ENCODE measurements at places on chromosomes 5 and 9.

DNA sequence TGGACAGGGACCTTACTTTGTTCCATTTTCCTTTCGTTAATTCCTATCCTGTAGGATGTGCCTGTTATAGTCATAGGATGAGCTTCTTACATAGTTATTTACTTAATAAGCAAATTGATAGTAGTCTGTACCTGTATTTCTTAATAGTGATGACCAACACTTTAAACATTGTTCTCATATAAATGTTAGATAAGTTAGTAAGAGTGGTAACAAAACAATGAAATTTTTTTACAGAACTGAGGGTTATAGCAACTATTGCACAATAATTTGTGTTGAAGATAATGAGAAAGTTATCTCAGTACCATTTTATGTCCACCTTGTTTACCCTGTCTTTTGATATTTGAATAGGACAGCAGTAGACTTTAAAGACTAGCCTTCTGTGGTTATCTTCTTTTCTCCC is 162.9 kb upstream of the ELL2 start:
- no peak for DNase-seq

DNA sequence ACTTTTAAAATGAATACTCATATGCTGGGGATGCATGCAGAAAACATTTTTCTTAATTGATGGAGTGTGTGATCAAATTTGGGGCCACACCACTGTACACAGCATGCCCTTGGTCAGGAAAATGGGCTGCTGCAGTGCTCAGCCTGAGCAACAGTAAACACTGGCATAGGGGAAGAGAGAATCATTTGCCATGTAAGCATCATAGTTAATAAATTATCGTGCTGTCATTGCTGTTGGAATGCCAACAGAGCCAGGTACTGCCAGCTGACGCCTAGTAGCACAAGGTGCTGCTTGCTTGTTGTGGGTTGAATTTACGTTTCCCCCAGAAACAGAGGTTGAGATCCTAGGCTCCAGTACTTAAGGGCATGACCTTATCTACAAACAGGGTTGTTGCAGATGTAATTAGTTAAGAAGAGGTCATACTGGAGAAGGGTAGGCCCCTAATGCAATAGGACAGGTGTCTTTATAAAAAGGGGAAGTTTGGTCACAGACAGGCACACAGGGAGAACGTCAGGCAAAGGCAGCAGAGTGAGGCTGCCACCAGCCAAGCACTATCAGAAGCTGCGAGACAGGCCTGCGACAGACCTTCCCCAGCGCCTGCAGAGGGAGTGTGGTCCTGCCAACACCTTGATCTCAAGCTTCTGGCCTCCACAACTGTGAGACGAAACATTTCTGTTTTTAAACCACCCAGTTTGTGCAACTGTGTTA is 25.3 kb downstream of the DAP start:
- no peak for DNase-seq

GRCh38 chr5:56671571-56671970 is 143.8 kb upstream of the MAP3K1 start:
- peak; percentile 90 for DNase-seq

DNA sequence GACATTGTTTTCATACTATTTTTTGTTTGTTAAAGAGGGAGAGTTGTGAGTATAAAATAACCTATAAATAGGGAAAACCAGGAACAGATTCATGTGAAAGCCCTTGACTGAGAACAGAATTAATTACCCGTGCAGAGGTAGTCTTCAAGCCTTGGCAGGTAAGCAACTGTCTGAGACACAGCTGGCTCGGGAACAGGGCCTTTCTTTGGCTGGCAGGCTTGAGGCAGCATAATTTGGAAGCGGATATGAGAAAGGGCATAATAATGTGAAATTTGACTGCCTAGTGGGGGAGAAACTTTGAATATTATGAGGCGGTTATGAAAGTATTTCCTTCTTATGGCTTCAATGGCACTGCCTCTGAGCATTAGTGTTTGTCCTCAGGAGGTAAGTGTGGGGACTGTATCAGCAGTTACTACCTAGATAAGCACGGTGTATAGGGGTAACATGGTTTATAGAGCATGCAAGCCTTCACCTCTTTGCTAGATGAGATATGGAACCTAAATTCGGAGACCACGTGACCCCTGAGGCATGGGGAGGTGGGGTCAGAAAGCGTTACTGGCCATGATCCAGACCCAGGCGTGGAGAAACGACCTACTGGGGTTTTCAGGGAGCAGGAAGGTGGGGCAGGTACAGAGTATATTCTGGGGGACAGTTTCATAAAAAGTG is 210.2 kb upstream of the GAS1 start:
- DNase-seq, result no peak

GRCh38 chr9:123505496-123505895 is 149.5 kb downstream of the CRB2 start:
- DNase-seq, result no peak

DNA sequence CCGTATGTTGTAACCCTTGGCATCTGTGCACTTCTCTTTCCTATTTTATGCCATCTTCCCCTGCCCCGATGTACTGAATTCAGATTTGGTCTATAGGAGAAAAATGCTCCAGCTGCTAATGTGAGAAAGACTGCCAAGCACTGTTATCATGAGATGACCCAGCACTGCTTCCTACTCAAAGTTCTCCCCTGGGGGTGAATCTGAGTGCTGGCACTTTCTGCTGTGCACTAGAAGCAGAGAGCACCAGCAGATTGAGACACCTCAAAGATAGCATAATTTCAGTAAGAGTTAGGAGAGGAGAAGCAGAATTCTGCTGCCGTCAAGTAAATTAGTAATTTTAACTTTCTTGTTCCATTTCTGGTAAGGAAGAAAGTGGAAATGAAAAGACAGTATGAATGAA is 92.8 kb upstream of the ACOT12 start:
- DNase-seq, result no peak

GRCh38 chr5:172133359-172134029 is 54.5 kb downstream of the STK10 start:
- peak; percentile 99 for DNase-seq

- DNase-seq, result peak; percentile 42
Observed at GRCh38 chr9:90803860-90804593, 2.4 kb downstream of the SYK start.

GRCh38 chr9:129570450-129571297 is 50.2 kb downstream of the C9orf50 start:
- peak; percentile 50 for DNase-seq

GRCh38 chr5:16849181-16849580 is 86.9 kb downstream of the MYO10 start:
- no peak for DNase-seq

DNA sequence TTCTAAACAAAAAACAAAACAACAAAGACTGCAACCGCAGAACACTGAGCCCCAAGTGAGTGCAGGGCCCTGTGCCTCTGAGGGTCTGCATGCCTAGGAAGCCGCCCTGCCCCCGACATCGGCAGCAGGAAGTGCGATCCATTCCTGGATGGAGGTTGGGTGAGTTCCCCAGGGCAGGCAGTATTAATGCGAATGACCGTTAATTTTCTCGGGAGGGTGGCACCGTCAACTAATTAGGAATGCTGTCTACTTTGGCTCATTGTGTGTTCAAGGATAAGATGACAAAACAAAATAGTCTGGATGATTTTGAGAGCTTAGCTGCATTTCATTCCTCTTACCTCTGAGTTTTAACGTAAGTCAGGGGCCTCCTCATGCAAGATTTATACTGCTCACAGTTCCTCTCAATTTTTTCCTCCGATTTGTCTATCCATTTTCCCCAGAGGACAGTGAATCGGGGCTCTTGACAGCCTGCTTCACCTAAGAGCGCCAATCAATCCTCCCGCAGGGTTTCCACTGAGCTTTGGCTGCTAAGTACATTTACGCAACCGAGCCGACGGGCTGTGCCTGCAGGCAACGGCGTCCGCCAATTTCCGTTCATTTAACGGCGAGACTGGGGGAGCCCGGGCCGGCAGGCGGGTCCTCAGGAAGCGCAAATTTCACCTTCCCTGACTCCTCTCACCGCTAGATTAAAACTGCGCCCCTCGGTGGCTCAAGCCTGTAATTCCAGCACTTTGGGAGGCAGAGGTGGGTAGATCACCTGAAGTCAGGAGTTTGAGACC is 2.9 kb upstream of the NXNL2 start:
- no peak for DNase-seq

- DNase-seq, result no peak
Observed at GRCh38 chr5:77306531-77306930, 96.1 kb downstream of the PDE8B start.

GRCh38 chr9:90009447-90009846 is 404.6 kb downstream of the GADD45G start:
- peak; percentile 73 for DNase-seq

DNA sequence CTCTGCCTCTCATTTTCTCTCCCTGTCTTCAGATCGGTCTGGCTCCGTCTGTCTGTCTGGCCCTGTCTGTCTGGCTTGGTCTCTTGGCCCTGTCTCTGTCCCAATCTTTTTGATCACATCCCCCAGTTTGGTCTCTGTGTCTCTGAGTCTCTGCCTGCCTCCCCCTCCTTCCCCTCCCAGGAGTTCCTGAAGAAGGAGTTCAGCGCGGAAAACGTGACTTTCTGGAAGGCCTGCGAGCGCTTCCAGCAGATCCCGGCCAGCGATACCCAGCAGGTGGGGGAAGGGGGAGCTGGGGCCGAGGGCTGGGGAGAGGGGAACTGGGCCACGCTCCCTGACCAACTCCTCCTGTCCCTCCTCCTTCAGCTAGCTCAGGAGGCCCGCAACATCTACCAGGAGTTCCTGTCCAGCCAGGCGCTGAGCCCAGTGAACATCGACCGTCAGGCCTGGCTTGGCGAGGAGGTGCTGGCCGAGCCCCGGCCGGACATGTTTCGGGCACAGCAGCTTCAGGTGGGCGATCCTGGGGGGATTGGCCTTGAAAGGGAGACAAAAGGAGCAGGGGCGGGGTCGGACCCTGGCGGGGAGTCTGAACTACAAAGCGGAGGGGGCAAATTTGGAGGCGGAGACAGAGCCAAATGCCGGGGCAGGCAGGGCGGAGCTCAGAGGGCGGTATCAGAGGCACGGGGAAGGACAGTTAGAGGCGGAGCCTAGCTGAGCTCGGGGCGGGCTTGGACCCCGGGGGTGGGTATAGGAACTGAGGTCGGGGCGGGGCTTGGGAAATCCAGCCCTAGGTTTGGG is 9.0 kb downstream of the RGS14 start:
- no peak for DNase-seq

GRCh38 chr5:126301056-126301455 is 122.2 kb upstream of the GRAMD2B start:
- no peak for DNase-seq

All from inflammatory macrophage (primary cell).